MCF 10A (cell line): ENCODE measurements at places on chromosomes 4 and X.
A peak's percentile ranks its signal among the peaks of the same experiment; 100 is the strongest.

DNA sequence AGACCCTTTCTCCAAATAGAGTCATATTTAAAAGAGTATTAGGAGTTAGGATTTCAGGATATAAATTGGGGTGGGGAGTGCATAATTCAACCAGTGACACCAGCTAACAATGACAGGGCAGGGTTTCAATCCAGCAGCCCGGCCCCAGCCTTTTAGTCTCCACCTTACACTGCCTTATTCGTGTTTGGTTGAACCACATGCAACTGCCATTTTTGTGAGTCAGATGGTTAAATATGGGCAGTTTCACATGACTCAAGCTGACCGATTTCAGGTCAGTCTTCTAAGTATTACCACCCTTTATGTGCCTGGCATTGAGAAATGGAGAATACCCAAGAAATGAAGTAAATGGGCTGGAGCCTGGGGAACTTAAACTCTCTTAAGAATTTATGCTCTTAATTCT is 102.8 kb downstream of the STOX2 start:
- H3K27ac ChIP-seq: no peak overlapping the region
- no peak overlapping the region for H3K4me3 ChIP-seq
- H3K36me3 ChIP-seq: no peaks in the 10 kb centered on the region
- H3K27me3 ChIP-seq: no peaks in the 10 kb centered on the region
- H3K4me1 ChIP-seq: no peaks in the 10 kb centered on the region

DNA sequence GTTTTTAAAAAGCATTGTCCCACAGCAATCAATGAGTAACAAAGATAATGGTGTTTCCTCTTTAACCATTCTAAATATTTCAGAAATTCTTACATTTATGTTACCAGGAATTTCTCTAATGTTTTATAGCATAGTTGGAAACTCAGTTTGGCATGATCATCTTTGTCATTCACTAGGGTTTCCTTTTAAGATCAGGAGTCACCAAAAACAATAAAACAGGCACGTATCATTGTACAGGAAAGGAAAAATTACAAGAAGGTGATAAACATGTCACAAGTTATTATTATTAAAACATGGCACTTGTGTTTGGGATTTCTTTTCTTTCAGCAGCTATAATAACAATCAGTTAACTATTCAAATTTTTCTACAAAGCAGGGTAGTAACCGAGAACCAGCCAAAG is 84.0 kb downstream of the SLC10A7 start:
- peaks cover 11% of the 10 kb centered on the region for H3K4me1 ChIP-seq
- H3K27me3 ChIP-seq: no peaks in the 10 kb centered on the region
- DNase-seq: no peak
- H3K4me3 ChIP-seq: no peak overlapping the region
- no peak overlapping the region for H3K27ac ChIP-seq

DNA sequence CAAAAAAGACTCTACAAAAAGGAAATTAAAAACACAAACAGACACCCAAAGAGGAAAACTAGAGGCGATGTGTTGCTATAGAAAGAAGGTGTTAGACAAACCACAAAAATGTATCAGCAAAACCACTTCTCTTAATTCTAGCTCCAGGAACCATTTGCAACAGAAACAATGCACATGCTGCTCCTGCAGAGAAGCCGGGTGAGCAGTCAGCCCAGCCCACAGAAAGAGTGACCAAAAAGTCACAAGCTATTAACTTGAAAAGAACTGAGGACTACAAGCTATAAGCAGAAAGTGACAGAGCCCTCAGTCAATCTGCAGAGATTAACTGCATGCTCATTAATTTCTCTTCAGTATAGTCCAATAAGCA is 96.2 kb upstream of the KLHL13 start:
- no peaks in the 10 kb centered on the region for H3K36me3 ChIP-seq
- H3K4me1 ChIP-seq: no peaks in the 10 kb centered on the region
- no peak overlapping the region for H3K4me3 ChIP-seq
- DNase-seq: no peak
- peaks cover 20% of the 10 kb centered on the region for H3K27me3 ChIP-seq
- H3K27ac ChIP-seq: no peak overlapping the region

GRCh38 chrX:107776649-107777535 is 641 bp upstream of the NCBP2L start:
- peaks cover 18% of the 10 kb centered on the region for H3K4me1 ChIP-seq
- H3K27me3 ChIP-seq: peaks cover 45% of the 10 kb centered on the region
- peak; percentile 87 for DNase-seq
- H3K4me3 ChIP-seq: peak overlapping the region; percentile 76
- peaks cover 12% of the 10 kb centered on the region for H3K36me3 ChIP-seq

GRCh38 chrX:38987198-38987651 is 186.0 kb downstream of the MID1IP1 start:
- H3K4me1 ChIP-seq: no peaks in the 10 kb centered on the region
- no peak overlapping the region for H3K27ac ChIP-seq
- H3K4me3 ChIP-seq: no peak overlapping the region
- no peaks in the 10 kb centered on the region for H3K36me3 ChIP-seq
- H3K27me3 ChIP-seq: peaks cover 54% of the 10 kb centered on the region

DNA sequence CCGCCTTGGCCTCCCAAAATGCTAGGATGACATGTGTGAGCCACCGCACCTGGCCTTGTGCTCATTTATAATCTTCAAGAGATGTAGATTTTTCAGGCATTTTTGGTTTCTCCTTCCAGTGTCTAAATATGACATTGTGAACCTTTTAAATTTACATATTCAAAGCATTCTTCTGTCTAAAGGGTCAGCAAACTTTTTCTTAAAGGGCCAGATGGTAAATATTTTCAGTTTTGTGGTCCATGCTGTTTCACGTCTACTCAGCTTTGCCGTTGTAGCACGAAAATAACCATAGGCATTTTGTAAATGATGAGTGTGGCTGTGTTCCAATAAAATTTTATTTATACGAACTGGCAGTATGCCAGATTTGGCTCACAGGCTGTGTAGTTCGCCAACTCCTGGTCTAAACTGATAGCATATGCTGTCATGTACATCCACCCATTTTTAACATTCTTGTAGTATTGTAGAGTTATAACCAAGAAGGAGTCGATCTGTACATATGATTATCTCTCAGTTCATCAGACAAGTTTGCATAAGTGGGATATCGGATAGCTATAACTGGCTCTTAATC is 12.7 kb upstream of the GCNA start:
- no peak for DNase-seq
- no peak overlapping the region for H3K4me3 ChIP-seq
- no peak overlapping the region for H3K27ac ChIP-seq

DNA sequence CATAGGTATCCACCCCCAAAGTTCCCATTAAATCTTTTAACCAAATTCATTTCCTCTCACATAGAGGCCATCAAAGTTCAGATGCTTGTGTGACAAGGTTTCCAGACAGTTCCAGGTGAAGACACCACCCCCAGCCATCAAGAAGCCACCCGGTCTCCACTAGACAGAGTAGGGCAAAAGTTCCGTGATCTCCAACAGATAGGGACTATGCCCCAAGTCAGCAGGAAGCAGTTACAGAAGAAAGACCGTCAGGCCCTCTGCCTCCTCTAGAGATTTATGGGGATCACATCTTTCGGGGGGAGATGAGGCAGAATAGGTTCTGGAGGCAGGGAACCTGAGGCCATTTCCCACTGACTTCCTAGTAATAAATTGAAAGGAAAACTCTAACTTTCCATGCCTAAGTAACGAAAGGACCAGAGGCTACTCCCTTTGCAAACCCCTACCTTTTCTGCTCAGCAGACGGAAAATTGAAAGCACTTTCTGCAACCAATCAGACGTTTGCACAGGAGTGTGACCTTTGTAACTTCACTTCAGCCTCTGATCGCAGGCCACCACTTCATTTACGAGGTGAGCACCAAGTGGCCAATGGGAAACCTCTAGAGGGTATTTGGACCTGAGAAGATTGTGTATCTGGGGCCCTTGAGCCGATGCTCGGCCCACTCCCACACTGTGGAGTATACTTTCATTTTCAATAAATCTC is 18.5 kb upstream of the ZNF280C start:
- H3K27ac ChIP-seq: no peak overlapping the region
- DNase-seq: no peak
- H3K36me3 ChIP-seq: no peaks in the 10 kb centered on the region
- H3K4me1 ChIP-seq: no peaks in the 10 kb centered on the region
- peak overlapping the region; percentile 11 for H3K4me3 ChIP-seq

DNA sequence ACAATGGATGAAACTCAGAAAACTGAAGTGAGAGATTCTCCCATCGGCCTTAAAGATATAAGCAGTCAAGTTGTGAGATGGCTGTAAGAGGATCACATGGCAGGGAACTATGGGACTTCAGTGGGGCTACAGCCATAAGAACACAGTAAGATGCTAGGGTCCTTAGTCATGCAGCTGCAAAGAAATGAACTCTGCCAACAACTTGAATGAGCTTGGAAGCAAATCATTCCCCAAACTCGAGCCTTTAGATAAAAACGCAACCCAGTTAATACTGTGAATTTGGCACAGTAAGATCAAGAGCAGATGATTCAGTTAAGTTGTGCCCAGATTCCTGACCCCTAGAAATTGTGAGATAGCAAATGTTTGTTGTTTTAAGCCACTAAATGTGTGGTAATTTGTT is 117.3 kb downstream of the FAM13A start:
- H3K27me3 ChIP-seq: no peaks in the 10 kb centered on the region
- peaks cover 12% of the 10 kb centered on the region for H3K4me1 ChIP-seq
- no peak overlapping the region for H3K4me3 ChIP-seq
- H3K27ac ChIP-seq: peak overlapping the region; percentile 94
- no peak for DNase-seq

GRCh38 chrX:41559235-41560052 is 112.3 kb downstream of the NYX start:
- H3K36me3 ChIP-seq: no peaks in the 10 kb centered on the region
- H3K4me3 ChIP-seq: no peak overlapping the region

- H3K36me3 ChIP-seq: no peaks in the 10 kb centered on the region
- no peaks in the 10 kb centered on the region for H3K4me1 ChIP-seq
- H3K27me3 ChIP-seq: peaks cover 67% of the 10 kb centered on the region
- DNase-seq: peak; percentile 5
Measured at GRCh38 chrX:42247241-42247640, 323.9 kb upstream of the CASK start.

GRCh38 chrX:41982953-41983352 is 59.6 kb upstream of the CASK start:
- no peaks in the 10 kb centered on the region for H3K36me3 ChIP-seq
- peaks cover 5% of the 10 kb centered on the region for H3K4me1 ChIP-seq
- H3K27ac ChIP-seq: no peak overlapping the region
- H3K4me3 ChIP-seq: no peak overlapping the region

DNA sequence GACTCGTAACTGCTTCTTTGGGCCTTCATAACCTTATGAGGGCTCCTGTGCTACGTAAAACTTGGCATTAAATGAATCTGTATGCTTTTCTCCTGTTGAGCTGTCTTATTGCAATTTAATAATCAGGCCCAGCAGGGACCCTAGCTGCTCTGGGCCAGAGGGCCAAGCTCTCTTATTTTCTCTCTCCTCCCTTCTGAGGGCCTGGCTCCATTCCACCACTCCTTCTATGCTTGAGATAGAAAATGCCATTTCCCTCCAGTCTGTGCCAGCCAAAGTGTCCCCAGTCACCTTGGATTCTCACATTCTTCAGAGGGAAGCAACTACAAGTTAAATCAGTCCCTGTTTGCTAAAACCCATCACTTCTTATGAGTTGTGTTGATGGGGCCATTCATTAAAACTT is 90.1 kb downstream of the CLCN4 start:
- H3K36me3 ChIP-seq: peaks cover 5% of the 10 kb centered on the region
- H3K27ac ChIP-seq: no peak overlapping the region
- no peak for DNase-seq
- H3K4me1 ChIP-seq: no peaks in the 10 kb centered on the region
- no peak overlapping the region for H3K4me3 ChIP-seq

GRCh38 chr4:11805842-11806241 is 377.1 kb upstream of the HS3ST1 start:
- no peak overlapping the region for H3K4me3 ChIP-seq
- DNase-seq: peak; percentile 61
- H3K4me1 ChIP-seq: no peaks in the 10 kb centered on the region
- no peaks in the 10 kb centered on the region for H3K36me3 ChIP-seq
- H3K27ac ChIP-seq: no peak overlapping the region
- H3K27me3 ChIP-seq: no peaks in the 10 kb centered on the region

DNA sequence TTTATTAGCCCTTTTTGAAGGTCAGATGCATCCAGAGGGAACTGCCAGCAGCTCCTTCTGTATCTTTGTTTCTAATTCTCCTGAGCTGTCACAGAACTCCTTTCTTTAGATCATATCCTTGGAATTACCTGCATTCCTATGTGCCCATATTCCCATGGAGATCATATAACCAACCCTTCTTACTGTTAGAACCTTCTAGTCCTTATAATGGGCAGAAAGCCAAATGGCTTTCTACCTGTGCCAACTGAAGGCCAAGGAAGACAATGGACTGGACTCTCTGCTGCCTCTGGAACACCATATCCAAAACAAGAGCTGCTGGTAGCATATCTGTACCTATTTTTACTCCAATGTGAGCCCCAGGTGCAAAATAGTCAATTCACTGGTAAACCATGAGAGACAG is 60.7 kb downstream of the TBC1D9 start:
- no peak overlapping the region for H3K27ac ChIP-seq
- H3K4me1 ChIP-seq: peaks cover 7% of the 10 kb centered on the region
- no peak overlapping the region for H3K4me3 ChIP-seq
- peaks cover 21% of the 10 kb centered on the region for H3K36me3 ChIP-seq
- no peak for DNase-seq
- H3K27me3 ChIP-seq: no peaks in the 10 kb centered on the region

GRCh38 chr4:76001700-76002099 is 5.6 kb downstream of the CXCL9 start:
- no peak for DNase-seq
- no peaks in the 10 kb centered on the region for H3K36me3 ChIP-seq
- no peak overlapping the region for H3K4me3 ChIP-seq
- peaks cover under 1% of the 10 kb centered on the region for H3K4me1 ChIP-seq

DNA sequence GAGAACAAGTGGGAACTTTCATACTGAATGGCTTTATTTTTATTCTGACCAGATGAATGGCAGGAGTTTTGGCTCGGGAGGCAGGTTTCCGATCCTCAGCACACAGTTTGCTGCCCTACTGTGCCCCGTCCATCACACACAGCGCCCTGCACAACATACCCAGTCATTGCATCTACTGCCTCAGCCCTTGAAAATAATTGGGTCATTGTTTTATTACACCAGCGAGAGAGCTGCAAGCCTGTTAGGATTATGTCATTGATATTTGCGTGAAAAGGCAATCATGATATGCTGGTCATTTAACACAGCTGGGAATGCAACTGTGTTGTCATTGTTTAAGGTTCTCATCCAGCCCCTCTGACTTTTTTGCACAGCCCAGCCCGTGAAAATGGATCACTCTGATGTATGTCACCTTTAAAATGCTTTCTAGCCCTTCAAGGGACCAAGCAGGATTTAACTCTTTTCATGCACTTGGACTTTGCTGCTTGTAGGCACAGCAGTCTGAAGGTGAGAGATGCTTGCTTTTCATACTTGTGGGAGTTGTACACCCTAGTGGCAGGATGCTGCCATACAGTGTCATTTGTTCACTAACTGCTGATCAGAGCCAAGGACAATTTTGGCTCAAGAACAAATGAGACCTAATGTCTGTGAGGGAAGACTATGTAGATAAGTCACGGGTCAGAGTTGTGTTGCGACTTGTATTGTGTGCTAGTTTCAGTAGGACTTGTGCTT is 62.3 kb downstream of the RTL9 start:
- no peak overlapping the region for H3K4me3 ChIP-seq
- DNase-seq: peak; percentile 36
- H3K4me1 ChIP-seq: no peaks in the 10 kb centered on the region

DNA sequence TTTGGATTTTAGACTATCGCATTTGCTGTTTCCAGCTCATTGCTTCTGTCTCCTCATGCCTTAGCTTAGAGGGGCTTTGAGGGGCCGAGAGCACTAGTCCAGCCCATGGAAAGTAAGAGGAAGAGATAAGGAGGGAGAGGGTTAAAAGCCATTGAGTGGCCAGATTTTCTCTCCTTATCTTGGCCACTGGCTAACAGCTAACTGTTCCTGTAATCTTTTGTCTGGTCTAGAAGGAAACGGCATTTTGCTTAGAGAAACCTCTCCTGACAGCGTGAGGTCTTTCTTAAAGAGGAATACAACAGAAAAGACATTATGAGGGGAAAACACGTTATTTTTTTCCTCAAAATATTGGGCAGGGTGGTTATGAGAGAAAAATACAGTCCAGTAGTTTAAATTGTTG is 7.9 kb downstream of the GPR101 start:
- no peaks in the 10 kb centered on the region for H3K36me3 ChIP-seq
- no peak overlapping the region for H3K27ac ChIP-seq
